CD4-positive, alpha-beta T cell (primary cell): ENCODE measurements at places on chromosomes 1 and 21.

- DNase-seq = no peak
These were observed at the start of gene SLC30A10 for GRCh38 chr1:219927956-219928790. Gene SLC30A10, minus strand, starts transcription at chr1:219928557. Its CDS starts 117 bp downstream, at chr1:219928440.

- no peak for DNase-seq
These were observed 2.2 kb upstream of the SSBP3 start for GRCh38 chr1:54408147-54409066.

DNA sequence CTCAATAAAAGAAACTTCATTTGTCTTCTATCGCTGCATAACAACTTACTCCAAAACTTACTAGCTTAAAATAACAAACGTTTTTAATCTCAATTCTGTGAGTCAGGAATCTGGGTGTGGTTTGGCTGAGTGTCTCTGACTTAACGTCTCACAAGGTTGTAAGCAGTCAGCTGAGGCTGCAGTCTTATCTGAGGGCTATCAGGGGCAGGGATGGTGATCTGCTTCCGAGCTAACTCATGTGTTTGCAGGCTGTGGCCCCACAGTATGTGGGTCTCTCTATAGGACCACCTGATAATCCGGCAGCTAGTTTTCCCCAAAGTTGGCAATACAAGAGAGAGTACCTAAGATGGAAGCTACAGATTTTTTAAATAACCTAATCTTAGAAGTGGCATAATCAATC, 234.2 kb upstream of the FGGY start:
- no peak for DNase-seq

GRCh38 chr1:71324671-71325267, 243.9 kb upstream of the ZRANB2 start:
- no peak for DNase-seq

DNA sequence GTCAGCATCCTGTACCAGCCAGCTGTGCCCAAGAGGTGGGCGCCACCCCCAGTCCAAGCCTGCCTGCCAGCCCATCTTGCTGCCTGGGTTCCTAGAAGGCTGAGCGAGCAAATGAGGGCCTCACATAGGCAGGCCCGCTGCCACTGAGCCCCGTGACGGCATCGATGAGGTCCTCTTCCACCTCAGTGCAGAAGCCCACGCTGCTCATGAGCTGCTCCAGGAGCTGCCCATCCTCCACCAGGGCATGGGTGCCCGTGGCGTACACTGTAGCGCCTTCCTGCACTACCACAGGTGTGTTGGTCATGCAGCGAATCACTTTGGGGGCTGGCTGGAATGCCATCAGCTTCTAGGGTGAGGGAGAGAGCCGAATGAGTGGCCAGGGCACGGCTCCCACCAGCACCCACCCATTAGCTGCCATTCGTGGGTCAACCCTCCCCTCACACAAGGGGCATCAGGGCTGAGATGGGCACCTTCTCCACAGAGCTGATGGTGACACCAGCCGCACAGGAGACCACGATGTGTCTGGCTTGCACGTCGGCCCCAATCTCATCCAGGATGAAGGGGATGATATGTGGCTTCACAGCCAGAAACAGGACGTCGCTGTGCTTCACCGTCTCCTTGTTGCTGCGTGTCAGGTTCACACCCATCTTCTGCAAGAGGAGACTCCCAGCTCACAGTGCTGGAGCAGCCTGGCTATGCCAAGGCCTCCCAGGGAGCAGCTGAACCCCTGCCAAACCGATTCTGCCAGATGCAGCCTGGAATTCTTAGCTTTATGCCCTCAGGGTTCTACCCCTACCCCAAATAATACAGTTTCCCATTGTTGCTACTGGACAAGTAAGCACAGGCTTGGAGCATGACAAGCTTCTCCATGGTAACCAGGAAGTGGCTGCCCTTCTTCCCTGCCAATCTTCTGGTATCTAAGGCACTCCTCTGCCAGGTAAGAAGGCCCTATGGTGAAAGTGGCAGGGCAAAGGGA, 2.0 kb downstream of the PYCR2 start:
- DNase-seq = no peak

DNA sequence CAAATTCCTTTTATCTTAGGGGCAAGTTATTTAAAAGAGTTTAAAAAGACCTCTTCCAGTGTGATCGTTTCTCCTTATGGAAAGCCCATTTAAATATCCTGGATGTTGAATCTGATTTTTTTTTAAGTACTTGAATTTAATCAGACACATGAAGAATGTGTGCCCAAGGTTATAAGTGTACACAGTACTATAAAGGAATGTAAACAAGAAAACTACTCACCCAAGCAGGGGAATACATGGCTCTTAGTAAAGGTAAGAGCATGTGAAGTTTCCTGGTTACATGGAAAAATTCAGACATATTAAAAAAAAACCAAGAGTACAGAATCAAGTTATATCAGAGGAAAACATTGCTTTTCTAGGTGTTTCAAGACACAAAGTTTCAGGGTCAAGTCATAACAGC, 546.9 kb downstream of the MATN1 start:
- DNase-seq = no peak

DNA sequence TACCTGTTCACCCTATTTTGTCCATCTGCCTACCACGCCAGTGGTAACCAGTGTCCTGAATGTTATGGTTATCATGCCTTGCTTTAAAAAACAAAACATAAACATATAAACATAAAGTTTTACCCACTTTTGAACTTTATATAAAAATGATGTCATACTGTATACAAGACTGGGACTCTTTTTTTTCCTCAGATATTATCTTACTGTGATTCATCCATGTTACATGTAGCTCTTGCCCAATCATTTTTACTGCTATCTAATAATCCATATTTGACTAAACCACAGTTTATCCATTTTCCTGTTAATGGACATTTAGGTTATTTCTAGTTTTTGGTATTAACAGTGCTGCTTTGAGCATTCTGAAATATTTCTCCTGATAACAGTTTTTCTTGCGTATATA, 78.8 kb downstream of the GPR161 start:
- no peak for DNase-seq

GRCh38 chr1:177984136-177984525, 14.3 kb upstream of the SEC16B start:
- no peak for DNase-seq

GRCh38 chr1:5304702-5305101, 650.3 kb downstream of the AJAP1 start:
- DNase-seq = no peak

DNA sequence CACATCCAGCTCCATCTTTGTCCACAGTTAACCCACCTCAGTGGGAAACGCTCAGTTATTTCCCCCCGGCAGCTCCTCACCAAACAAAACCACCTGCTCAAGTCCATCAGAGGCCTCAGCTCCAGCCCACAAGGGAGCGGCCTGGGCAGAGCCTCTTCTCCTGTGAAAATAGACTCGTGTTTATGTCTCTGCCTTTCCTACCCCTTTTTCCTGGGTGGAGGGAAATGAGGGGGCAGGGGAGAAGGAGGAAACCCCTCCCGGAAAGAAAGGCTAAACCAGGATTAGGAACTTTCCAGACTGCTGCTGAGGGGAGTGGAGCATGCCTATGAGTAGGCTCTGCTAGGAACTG, 81.6 kb downstream of the PAX7 start:
- DNase-seq = no peak

DNA sequence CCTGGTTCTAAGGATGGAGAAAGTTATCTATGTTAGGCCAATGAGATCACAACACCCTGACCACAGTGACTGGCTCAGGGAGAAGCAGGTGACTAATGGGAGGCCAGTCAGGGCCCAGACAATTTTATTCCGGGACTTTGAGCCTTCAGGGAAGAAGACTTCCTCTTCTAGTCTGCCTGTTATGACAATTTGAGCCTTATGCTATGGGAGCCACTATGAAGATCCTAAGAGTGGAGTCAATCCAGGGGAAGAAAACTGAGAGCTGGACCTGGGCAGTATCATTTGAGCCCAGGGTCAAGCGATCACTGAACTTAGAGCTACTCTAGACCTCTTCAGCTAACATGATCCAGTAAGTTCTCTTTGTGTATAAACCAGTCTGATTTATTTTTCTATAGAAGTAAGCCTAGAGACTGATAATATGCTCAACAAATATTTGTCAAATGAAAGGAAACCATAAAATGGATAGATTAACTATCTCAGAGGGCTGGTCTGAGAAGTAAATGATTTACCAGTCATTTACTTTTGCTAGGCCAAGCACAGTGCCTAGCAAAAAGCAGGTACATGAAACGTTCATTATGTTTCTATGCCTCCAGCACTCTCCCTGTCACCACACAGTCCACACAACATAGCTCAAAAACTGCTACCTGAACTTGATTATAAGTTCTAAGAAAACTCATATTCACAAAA, 4.2 kb upstream of the C1orf141 start:
- no peak for DNase-seq

DNA sequence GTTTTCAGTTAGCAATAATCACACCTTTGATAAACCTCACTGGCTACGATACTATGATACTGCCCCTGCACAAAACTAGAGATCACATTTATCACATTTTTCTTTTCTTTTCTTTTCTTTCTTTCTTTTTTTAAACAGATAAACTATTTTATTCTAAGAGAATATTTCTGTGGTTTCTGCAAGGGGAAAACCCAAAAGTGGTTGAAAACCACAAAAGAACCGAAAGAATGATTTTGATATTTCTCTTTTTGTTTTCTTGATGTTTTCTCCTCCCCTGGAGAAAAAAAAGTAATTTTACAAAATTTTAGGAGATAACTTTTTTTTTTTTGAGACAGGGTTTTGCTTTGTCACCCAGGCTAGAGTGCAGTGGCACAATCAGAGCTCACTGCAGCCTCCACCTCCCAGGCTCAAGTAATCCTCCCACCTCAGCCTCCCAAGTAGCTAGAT, 18.4 kb upstream of the FRRS1 start:
- DNase-seq = no peak

DNA sequence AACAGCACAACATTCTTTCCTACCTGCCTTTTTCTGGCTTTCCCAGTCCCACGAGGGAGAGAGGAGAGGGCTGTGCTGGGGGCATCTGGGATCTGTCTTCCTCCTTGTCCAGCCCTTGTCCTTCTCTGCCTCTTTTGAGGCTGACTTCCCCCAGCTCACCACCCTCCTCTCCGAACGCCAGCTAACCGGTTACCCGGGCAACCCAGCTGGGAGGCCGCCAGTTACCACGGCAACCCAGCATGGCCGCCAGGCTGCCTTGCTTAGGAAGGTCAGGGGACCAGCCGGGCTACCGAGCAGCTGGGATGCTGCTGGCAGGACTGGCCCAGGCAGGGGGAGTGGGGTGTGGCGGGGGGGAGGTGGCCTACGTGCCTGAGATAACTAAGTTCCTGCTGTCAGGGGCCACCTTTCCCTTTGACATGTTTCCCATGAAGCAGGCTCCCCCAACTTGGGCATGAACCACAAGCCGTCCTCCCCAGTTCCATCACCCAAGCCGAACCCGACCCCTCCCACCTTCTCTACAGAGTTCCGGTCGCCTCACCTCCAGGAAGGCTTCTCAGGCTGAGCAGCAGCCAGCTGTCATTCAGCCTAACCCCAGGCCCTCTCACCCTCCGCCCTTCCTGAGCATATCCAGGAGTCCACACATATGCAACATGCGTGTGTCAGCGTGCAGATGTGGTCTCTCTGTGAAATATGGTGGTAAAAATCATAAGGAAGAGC, 8.7 kb downstream of the PLEKHA6 start:
- DNase-seq = no peak
